ENCODE measurements at places on chromosomes 12 and 14.

- no peak for DNase-seq
Observed at GRCh38 chr12:50112456-50113218, 601 bp downstream of the COX14 start.

- DNase-seq: peak; percentile 70
Observed at GRCh38 chr14:96662116-96662970, 134.8 kb upstream of the VRK1 start.

GRCh38 chr12:58138424-58138823 is 197.1 kb downstream of the ATP23 start:
- no peak for DNase-seq

DNA sequence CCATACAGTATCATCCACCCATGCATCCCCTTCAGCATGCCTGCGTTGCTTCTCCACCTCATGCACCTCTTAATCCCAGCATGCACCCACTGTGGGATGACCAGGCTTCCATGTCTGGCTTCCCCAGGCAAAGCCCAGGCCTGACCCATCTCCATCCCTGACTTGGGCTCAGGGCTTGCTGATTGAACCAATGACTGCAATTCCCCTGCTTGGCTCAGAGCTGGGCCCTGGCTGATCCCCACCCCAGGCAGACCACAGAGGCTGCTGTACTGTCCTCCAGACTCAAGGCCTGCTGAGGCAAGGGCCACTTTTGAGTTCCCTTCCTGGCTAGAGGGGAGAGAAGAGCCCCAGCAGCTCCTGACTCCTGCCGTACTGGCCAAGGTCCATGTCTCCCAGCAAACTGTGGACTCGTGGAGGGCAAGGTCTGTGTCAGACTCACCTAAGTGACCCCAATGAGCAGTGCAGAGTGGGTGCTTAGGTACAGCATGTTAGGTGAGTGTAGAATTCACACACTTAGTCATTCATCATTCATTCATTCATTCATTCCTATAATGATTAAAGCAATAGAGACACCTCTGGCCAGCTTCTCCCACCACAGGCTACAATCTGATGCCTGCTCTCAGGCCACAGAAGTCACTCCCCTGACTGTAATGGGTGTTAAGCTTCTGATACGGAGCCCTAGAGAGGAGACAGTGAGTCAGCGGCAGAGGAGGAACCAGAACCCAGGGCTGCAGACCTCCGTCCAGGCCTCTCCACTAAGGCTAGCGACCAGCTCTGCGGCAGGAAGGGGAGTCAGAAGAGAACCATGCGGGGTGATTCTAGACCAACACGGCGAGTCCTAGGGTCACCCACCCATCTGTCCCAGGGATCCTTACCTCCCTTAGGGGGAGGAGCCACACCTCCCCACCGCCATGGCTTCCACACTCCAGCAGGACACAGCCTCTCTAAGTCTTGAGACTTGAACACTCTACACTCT is 2.9 kb downstream of the BEGAIN start:
- no peak for DNase-seq

DNA sequence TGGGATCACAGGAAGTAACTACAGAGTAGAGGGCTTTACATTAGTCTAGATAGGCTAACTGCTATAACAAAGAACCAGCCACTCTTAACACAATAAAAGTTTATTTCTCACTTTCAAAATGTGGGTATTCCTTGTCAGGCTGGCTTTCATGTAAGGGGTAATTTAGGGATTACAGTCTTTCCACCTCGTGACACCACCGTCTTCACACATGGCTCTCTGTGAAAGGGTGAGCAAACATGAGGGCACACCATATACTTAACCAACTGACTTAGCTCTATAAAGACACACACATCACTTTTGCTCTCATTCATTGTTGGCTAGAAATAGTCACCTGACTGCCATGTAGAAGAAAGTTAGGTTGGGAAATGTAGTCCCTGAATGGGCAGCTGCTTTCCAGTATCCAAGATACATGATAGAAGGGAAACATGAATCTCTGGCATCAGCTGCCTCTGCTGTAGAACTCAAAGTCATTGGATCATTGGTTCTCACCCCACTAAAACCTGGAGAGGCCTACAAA is 66.1 kb upstream of the CRY1 start:
- no peak for DNase-seq

GRCh38 chr14:80959496-80959895 is 4.1 kb downstream of the TSHR start:
- peak; percentile 52 for DNase-seq

DNA sequence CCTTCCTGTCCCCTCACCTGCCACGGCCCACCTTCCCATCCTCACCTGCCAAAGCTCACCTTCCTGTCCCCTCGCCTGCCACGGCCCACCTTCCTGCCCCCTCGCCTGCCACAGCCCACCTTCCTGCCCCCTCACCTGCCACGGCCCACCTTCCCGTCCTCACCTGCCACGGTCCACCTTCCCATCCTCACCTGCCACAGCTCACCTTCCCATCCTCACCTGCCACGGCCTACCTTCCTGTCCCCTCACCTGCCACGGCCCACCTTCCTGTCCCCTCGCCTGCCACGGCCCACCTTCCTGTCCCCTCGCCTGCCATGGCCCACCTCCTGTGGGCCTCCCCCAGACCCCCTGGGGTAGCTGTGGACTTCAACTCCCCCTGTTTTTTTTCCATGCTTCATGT is 48.8 kb upstream of the GPR68 start:
- DNase-seq: no peak

DNA sequence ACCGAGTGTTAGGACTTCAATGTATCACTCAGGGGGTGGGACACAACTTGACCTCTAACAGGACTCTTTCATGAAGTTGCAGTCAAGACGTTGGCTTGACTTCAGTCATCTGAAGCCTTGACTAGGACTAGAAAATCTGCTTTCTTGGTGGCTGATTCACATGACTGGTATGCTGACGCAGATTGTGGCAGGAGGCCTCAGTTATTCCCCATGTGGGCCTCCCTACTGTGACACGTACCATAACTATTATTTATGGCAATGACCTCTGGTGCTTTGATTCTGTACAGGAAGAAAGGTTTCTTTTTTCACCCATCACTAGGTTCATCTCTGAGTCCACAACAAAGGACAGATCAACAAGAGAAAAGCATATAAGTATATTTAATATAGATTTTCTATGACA is 270.4 kb downstream of the NEDD1 start:
- DNase-seq: no peak

GRCh38 chr14:101538878-101539277 is 22.4 kb upstream of the DIO3 start:
- DNase-seq: no peak

GRCh38 chr14:57637901-57638300 is 144.2 kb upstream of the CCDC198 start:
- DNase-seq: no peak

- no peak for DNase-seq
Observed at GRCh38 chr14:68266998-68267397, 447.4 kb downstream of the RAD51B start.

DNA sequence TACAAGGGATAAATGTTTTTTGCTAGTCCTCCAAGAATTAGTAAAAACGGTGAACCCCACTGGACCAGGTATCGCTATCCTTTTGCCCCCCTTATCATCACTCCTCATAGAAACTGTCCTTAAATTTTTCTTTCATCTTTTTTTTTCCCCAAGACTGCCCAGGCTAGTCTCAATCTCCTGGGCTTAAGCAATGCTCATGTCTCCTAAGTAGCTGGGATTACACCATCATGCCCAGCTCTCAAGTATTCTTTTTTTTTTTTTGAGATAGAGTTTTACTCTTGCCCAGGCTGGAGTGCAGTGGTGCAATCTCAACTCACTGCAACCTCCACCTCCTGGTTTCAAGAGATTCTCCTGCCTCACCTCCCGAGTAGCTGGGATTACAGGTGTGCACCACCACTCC is 9.7 kb downstream of the IRF2BPL start:
- DNase-seq: no peak

- DNase-seq: no peak
Observed at GRCh38 chr12:11764837-11765236, 115.4 kb downstream of the ETV6 start.

Data from COR-L47 (cell line).